ENCODE measurements at places on chromosomes 3 and 15.

- no peak for DNase-seq
Measured at GRCh38 chr3:117790235-117790987, 1080.8 kb downstream of the TUSC7 start.

GRCh38 chr3:76986876-76987474 lies 52.9 kb upstream of the ROBO2 start:
- DNase-seq: no peak

- DNase-seq: no peak
Measured at GRCh38 chr3:188974856-188975599, 196.7 kb upstream of the TPRG1 start.

- DNase-seq: no peak
Measured at GRCh38 chr3:155283092-155284056, 10.1 kb downstream of the STRIT1 start.

DNA sequence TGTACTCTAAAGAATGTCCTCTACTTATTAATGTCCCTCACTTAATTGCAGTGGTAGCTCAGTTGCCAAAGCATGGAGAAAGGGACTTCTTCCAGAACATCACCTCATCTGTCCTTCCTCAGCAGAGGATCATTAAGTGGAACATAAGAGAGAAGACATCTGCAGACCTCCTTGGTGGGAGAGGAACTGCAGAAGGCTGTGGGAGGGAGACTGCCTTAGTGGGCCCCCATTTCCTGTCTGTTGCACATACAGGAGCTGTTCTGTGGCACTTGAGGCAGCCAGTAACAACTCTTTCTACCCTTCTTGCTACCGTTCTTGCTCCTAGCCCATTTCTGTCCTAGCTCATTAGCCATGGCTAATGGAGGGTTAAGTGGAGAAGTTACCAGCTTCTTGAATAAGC lies 33.6 kb downstream of the HPS3 start:
- DNase-seq: no peak

GRCh38 chr15:91135201-91136130 lies 35.4 kb downstream of the SV2B start:
- DNase-seq: no peak

GRCh38 chr3:173588556-173588955 lies 191.0 kb downstream of the NLGN1 start:
- DNase-seq: no peak

GRCh38 chr3:35241236-35241635 lies 398.1 kb upstream of the ARPP21 start:
- no peak for DNase-seq

DNA sequence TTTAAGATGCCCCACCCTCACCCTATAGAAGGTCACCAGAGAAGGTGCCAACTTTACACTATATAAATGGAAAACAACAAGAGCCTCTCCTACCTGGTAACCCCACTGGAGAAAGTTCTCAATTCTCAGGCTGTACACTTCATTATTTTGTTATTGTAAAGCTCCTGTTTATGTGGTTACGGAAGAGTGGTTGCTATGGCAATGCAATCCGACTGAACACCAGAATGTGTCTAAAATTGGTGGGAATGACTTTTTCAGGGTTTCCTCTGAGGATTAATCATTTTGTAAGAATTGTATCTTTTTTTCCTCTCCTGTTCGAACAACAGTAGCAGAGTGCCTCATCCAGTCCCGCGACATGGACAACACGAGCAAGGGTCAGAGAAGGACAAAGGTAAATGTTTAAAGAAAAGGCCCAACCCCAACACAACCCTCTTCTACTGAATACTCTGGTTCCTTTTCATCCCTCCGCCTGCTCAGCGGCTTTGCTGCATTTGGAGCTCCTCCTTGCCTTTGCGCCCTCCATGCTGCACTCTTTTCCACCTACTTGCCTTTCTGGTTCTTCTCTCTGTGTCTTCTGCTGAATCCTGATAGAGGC lies 45.3 kb downstream of the DGKG start:
- no peak for DNase-seq

Data from activated CD8-positive, alpha-beta memory T cell treated with anti-CD3 and anti-CD28 coated beads for 1 hour (primary cell).